ENCODE measurements at places on chromosomes 1 and 21. TPM values are rescaled to one million over a fixed set of nuclear protein-coding genes. Genes with fewer than 3 reads are reported as not detected.

DNA sequence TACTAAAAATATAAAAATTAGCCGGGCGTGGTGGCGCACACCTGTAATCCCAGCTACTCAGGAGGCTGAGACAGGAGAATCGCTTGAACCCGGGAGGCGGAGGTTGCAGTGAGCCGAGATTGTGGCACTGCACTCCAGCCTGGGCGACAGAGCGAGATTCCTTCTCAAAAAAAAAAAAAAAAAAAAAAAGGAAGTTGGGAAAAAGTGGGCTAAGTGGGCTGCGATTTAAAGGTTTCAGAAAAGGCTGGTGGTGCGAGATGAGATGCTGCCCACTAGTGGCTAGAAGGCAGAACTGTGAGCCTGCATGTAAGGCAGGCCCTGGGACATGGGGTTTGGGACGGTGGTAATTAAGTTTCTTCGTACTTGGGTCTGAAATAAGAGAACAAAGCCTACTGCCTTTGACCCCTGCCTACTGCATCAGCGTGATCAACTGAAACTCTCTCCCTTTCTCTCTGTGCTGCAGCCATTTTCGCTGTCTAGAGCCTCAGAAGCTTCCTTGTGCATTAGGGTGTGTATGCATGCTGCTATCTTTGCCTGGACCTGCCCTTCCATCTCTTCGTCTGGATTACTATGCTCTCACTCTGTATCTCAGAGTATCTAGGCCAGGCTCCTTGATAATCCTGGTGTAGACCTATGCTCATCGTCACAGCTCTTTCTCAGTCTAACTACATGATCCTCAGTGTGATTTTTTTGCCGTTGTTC lies 12.4 kb downstream of the FMOD start:
- peak; percentile 83 for DNase-seq

DNA sequence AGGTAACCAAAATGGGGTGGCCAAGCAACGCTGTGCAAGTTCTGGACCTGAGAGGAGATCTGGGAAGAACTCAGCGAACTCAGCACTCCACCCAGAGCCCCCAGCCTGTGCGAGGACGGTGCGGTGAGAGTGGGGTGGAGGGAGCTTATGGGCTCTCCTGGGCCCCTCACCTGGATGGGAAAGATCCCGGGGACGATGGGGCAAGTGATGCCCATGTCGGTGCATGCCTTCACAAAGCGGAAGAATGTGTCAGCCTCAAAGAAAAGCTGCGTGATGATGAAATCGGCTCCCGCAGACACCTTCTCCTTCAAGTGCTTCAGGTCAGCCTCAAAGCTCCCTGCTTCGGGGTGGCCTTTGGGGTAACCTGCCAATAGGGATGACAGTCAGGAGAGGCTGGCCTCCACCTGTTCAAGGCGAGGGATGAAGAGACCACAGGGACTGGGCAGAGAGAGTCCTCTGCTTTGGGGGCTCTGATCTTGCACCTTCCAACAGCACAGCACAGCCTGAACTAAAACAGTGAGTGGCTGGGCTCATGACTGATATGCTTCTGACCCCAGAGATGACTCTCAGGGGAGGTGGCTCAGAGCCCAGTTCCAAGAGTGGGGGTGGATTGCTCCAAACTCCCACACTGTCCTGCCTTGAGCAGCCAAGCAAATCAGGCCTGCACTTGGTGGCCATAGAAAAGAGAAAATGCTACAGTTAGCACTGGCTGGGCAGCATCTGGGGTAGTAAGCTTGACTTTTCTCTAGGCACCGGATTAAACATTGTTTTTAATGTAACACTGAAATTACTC lies 9.5 kb downstream of the MTHFR start:
- DNase-seq: no peak

DNA sequence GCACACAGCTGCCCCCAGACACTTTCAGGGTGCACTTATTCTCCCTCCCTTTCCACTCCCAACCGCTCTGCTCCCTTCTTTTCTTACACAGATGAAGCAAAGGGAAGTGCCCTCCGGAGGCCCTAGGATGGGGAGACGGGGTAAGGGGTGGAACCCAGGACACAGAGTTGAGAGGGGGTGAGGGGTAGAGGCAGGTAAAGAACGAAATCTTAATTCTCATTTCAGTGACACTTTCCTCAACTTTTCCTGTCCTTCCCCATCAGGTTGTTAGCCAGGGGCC lies 12.8 kb downstream of the PLEKHO1 start:
- DNase-seq: no peak

Gene MRPL37
- 126 TPM for total RNA-seq

Gene NPPA
- not detected for total RNA-seq

Gene OR2M2
- not detected for total RNA-seq
